Hepatocyte (in vitro differentiated cells): ENCODE measurements at places on chromosomes 2 and 18.

DNA sequence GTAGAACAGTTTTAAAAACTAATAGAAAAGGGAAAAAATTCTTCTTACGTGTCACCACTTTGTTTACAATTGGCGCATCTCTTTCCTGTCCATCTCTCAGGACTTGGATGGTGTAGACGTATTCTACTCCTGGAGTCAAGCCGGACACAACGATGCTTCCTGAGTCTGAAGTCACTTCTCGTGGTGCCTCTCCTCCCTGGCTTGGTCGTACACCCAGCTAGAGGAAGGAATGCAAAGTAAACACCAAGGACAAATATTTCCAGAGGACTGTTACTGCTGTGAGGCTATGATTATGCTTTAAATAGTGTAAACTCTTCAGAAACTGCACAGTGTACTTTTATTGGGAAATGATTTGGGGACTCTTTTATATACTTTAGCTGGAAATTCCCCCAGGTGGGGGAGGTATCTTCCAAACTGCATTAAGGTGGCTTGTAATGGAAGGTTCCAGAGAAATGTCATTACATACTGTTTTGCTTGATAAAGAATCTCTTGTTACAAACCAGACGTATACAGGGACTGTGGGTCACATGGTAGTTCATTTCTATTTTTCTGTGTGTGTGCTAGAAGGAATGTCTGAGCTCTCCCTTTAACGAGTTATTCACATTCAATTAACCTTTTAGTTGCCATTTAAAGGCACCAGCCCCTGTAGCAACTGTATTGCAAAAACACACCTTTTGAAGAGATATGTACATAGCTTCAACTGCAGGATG lies 38.1 kb downstream of the FN1 start:
- DNase-seq: peak; percentile 41

GRCh38 chr2:119860924-119861323 lies 101.2 kb downstream of the PTPN4 start:
- no peak for DNase-seq

GRCh38 chr2:72674982-72675915 lies 150.6 kb downstream of the EXOC6B start:
- no peak for DNase-seq

DNA sequence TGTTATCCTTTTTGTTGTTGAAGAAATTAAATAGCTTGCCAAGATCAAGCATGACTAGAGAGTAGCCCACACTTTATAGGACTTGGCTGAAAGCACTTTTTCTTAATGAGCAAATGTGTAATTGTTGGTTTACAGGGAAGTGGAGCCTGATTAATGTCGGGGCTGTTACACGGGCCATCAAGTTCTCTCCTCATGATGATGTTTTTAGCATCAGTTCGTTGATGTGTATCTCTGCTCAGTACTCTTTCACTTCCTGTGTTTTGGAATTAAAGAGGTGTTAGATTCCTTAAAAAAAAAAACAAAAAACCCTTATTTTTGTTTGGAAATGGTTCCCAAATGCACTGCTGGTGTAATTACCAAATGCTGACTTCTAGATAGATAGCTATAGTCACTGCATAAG lies 114.2 kb downstream of the PTPRM start:
- DNase-seq: no peak
